ENCODE measurements at places on chromosomes 3 and 15.

- DNase-seq, result no peak
These were observed 133.4 kb downstream of the TPRA1 start for GRCh38 chr3:127457094-127457475.

DNA sequence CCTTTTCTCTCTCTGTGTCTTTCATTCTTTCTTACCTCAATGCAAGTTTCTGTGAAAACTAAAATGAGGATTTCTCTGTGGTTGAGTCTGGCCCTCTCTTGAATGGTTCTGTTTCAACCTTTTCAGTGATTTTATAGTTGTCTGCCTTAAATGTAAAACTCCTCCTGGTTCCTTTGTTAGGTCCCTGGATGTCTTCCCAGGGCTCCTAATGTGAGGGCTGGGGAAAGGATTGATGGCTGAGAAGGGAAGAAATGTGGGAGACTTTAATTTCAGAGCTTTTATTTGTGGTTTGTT is 90.6 kb upstream of the GRM7 start:
- no peak for DNase-seq

- no peak for DNase-seq
These were observed 126.4 kb downstream of the ADAMTS9 start for GRCh38 chr3:64561325-64561843.

- no peak for DNase-seq
These were observed 273.8 kb upstream of the RGMA start for GRCh38 chr15:93362821-93363220.

DNA sequence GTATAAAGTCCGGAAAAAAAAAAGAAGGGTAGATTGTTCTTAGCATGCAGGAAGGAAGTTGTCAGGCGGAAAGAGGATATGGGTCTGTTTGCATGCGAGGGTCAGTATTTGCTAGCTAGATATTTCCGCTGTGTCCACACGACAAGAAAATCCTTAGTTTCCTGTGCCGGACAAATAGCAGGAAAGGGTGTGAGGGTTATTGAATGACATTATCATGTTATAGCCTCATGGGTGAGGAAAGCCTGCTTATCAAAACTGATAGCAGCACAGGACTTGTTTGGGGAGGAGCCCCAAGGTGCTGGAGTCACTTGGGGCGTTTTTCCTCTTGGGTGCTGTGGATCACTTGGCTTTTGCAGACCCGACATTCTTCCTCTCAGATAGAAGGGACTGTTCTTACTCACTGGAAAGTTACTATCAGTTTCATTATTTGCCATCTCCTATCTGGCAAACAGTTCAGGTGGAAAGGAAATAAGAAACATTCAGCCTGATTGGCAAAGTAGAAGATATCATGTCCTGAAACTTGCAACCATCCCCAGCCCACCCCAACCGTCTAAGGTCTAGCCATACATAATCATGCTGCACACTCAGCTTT is 127.2 kb upstream of the DPH6 start:
- DNase-seq, result no peak

- no peak for DNase-seq
These were observed 528.7 kb downstream of the GABRG3 start for GRCh38 chr15:27499719-27500118.

- no peak for DNase-seq
These were observed 74.4 kb upstream of the ACP3 start for GRCh38 chr3:132242790-132243189.

- DNase-seq, result no peak
These were observed 149.7 kb upstream of the SYNPR start for GRCh38 chr3:63128380-63128779.

DNA sequence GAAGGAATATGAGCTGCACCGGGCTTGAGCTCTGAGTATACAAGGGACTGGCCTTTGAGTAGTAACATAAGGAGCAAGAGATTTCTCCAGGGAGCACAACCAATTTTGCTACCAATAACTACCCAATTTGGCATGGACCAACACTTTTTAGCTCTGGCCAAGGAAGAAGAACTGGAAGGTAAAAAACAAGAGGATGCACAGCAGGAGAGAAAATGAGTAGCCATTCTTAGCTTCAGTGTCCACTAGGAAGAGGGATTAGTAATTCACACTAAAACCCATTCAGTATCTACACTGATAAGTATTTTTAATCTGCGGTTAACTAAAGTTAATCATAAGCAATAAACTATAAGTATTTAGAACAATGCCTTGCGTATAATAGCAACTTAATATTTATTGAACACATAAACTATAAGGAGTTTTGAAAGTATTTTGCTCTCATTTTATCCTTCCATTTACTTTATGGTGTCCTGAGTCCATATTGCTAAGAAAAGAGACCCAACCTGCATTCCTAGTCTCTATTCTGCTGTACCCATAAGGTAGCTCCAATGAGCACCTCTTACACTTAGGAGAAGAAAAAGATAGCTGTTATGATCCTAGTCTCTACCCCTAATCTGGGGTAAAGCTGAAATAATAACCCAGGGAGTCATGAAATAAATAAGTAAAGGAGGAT is 268.9 kb downstream of the IGSF11 start:
- DNase-seq, result no peak

GRCh38 chr15:92429378-92430068 is 35.8 kb downstream of the ST8SIA2 start:
- no peak for DNase-seq

- DNase-seq, result no peak
These were observed 182.3 kb downstream of the OR4M2 start for GRCh38 chr15:22262613-22263020.

DNA sequence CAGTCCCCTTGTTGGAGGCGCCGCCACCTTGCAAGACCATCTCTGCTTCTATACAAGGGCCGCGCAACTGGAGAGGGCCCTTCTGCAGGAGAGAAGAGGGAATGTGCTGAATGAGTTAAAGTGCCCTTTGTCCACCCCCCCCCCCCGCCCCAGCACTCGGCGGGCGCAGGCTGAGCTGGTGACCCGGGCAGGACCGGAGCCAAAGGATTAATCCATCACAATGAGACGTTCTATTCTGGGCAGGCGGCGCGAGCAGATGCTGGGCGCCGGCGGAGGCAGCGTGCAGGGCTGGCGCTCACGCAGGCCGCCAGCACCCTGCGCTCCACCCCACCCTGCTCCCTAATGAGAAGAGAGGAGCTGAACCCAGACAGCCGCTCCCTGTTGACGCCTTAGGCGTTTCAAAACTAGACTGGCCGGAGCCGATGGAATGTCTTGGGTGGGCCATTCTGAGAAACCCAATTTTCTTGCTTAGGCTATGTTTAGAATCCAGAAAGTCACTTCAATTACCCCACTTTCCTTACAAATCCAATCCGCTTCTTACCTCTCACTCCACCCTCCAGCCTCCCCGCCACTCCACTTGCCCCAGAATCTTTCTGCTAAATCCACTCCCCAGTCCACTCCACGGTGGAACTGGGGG is 32.9 kb downstream of the GJD2 start:
- DNase-seq, result no peak

DNA sequence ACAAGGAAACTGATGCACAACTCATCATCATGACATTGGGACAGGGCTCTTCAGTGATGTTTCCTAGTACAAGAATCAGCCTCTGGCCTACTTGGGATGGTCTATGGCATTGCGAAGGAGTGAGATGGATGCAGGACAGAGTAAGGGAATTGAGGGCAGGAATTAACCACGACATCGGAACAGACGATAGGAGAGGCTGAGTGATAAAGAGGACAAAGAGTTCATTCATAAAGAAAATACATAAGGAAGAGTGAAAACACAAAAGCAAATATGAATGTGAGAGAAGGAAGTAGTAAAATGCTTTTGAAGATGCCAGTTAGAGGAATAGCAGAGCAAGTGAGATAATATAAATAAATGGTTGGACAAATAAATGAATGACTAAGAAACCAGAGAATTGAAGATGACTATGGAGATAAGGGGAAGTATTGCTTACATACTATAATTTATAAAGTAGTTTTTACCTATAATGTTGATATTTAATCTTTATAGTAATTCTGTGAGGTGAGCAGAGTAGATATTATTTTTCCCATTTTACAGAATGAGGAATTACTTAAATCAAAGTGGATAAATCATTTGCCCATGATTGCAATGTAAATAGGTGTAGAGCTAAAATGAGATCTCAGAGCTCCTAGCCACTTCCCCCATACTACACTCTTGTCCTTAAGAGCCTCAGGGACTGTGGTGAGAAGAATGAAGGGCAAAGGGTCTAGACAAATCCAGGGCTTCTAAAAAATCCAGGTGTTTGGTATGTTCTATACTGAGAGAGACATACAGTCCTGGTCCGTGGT is 203.3 kb downstream of the DTWD1 start:
- no peak for DNase-seq

DNA sequence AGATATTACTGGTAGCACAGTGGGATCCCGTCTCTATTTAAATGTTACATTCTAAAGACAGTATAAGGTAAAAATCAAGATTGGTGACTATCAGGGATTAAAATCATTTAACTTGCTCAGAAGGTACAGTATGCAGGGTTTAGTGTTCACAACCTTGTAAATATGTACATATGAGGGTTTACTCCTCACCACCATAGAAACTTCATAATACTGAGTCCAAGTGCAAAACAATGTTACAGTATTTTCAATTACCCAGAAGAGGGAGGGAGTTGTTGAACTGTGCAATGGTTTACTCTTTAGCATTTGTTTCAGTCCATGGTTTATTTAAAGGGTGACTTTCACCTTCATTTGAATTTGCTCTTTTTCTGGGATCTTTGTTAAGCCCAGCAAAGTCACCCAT is 165.1 kb downstream of the ZNF621 start:
- no peak for DNase-seq

DNA sequence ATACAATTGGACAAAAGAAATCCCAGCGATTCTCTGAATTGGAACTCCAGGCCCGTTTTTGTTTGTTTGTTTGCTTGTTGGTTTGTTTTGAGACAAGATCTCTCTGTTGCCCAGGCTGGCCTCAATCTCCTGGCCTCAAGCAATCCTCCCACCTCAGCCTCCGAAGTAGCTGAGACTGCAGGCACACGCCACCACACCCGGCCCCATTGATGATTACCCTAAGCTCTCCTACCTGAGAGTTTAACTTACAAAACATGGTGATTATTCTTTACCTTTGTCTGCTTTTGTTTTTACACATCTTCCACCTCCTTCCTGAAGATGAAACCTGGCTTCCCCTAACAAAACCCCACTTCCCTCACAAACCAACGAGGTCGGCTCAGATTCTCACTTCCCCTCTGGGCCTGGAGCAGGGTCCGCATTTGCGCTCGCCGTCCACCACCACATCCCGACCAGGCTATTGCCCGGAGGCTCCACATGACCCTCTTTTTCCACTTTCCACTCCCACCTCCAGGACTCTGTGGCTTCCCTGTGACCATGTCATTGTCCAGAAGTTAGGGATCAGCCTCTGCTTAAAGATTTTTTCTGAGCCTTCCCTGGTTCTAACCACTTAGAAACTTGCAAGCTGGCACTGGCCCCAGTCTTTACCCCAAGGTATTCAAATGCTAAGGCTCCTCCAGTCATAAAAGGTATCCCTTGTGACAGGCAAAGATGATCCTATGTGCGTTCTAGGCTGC is 14.8 kb downstream of the KLHL6 start:
- DNase-seq, result no peak

DNA sequence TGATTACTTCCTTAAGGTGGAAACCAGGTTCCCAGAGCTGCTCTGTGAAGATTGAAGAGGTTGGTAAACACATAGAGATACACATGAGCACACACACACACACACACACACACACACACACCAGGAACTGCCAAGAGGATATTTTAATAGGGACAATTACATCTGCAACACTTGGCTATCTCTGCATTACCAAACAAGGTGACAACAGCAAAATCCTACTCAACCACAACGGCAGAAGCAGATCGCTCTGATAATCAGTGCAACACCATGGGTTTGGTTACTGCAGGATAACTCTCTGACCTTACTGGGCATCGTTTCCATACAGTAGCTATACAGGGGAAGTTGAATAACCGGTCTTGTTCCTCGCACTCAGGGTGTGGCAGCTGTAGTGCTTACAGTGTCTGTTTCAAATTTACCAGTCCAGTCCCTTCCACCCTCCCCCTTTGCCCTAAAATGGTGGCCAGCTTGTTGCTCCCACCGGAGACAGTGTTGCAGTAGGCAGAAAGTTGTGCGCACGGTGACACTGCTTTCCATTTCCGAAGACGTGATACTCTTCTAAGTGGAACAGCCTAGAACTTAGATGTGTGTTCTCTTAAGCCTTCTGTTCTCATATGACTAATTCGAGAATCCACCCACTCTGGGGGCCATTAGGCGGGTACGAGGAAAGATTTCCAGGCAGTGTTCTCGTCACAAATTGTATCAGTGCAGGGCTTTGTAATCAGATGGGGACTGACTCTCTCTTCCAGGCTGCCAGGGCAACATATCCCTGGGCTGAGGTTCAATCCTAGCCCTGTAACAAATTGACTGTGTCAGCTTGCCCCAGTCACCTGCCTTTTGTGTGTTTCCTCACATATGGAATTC is 176.2 kb downstream of the P3H2 start:
- no peak for DNase-seq

- no peak for DNase-seq
These were observed 8.0 kb downstream of the NFKBIZ start for GRCh38 chr3:101857301-101857741.

Data from stimulated activated CD8-positive, alpha-beta memory T cell treated with anti-CD3 and anti-CD28 coated beads, Interleukin-15, amount 100 ng/mL, for 1 hour (primary cell).